ENCODE measurements at places on chromosomes 11 and 22. TPM values are rescaled to one million over a fixed set of nuclear protein-coding genes. Genes with fewer than 3 reads are reported as not detected.

The MUC5AC gene
- total RNA-seq = 3.6 TPM

The NLRP14 gene
- not detected for total RNA-seq

The MS4A12 gene
- total RNA-seq = not detected

The GSTP1 gene
- 1,526 TPM for total RNA-seq

The TENM4 gene
- total RNA-seq = 0.01 TPM

The TPBGL gene
- 0.15 TPM for total RNA-seq

The HEPHL1 gene
- not detected for total RNA-seq

The OR10A6 gene
- not detected for total RNA-seq
